Activated CD4-positive, alpha-beta T cell treated with anti-CD3 and anti-CD28 coated beads, Interleukin-2, amount 10 ng/mL, durations not matched to agents 24 days and 14 days (primary cell): ENCODE measurements at places on chromosomes 6 and 20. TPM values are rescaled to one million over a fixed set of nuclear protein-coding genes. Genes with fewer than 3 reads are reported as not detected.

The RPS10 gene
- total RNA-seq: 1,681 and 1,689 TPM in 2 replicates

The WFDC5 gene
- total RNA-seq: not detected in 2 replicates

The APOBEC2 gene
- not detected in 2 replicates for total RNA-seq

The GDAP1L1 gene
- total RNA-seq: not detected in 2 replicates

The NRN1 gene
- 4.0 and 4.8 TPM in 2 replicates for total RNA-seq

The HLA-DMB gene
- total RNA-seq: 0.75 and 0.80 TPM in 2 replicates

The CCN2 gene
- not detected in 2 replicates for total RNA-seq
